Fibroblast of skin of abdomen (primary cell): ENCODE measurements at places on chromosomes 4 and X.

DNA sequence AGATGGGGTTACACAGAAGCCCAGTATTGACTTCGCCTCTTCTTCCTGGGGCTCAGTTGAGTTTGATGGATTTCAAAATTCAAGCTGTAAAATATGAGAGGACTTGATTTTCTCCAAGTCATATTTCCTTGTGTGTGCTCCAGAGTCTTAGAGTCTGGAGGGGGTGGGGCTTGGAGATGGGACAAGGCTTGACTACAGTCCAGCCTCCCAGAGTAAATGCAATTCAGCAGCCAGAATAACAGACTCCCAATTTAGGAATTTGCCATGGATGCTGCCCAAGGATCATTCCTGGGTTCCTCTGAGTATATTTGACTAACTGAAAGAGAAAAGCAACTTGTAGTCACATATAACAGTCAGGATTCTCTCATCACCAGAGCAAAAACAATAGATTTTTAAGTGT, 53.7 kb upstream of the RBPJ start:
- peak; percentile 28 for DNase-seq

GRCh38 chr4:143728166-143728565, 27.7 kb upstream of the FREM3 start:
- peak; percentile 17 for DNase-seq

DNA sequence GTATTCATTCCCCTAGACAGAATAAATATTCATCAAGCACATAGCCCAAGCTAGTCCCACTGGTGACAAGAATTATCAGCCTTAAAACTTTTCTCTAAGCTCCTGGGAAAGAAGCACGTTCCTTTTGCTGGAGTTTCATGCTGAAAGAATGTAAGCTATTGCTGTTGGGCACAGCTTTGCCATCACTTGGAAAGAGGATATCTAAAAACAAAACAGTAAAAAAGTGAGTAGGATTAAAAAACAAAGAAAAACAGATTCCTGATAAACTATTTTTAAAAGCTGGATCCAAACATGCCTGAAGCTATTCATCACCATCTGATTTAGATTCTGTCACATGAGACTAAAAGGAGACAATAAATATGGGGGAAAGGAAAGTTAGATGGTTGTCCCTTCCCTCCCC, 176.8 kb downstream of the SCFD2 start:
- peak; percentile 78 for DNase-seq

- DNase-seq, result no peak
These were observed 48.9 kb upstream of the TENM3 start for GRCh38 chr4:182194091-182194824.

- DNase-seq, result peak; percentile 26
These were observed 37.0 kb downstream of the GUCY1A1 start for GRCh38 chr4:155703486-155704247.

GRCh38 chr4:15649914-15650545, 5.1 kb downstream of the FBXL5 start:
- peak; percentile 46 for DNase-seq

- DNase-seq, result peak; percentile 40
These were observed 81.4 kb downstream of the CEP44 start for GRCh38 chr4:174365018-174365587.

DNA sequence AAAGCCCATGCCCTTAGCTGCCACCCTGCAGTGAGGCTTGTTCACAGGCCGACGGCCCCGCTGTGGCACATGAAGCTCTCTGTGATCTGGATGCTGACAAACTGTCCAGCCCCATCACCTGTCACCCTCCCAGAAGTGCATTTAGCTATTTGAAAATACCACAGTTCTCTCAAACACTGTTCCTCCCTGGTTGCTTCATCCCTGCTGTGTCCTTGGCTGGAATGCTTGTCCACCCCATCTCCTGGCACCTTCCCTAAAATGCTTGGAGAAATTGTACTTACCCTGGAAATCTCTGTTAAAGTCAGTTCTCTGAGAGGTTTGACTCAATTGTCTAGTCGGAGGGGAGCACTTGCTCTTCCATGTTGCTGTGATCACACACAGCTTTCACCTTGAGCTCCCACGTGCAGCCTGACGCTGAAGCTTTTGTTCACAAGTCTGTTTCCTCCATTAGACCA, 10.1 kb downstream of the SYNPO2 start:
- DNase-seq, result no peak

DNA sequence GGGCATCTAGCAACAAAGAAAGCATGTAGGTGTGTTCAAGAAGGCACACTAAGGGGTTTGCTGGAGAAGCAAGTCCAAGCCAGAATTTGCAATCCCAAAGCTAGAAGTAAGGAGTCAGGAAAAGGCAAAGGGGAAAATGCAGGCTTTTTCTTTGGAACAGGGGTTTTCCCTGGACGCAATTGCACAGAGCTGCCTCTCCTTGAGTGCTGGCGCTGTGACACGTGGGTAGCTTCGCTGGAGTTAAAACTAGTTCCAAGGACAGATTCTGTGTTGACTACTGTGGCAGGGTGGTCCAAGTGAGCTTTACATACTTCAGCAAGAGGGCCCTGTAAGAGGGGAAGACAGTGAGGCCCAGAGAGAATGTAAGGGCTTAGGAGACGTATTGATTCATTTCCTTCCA, 277.1 kb downstream of the ADGRA3 start:
- DNase-seq, result no peak

- DNase-seq, result no peak
These were observed at the start of gene PPP4R3C for GRCh38 chrX:27463187-27463586. PPP4R3C (minus strand) TSS chrX:27463341; CDS start chrX:27463296, 45 bp downstream.

DNA sequence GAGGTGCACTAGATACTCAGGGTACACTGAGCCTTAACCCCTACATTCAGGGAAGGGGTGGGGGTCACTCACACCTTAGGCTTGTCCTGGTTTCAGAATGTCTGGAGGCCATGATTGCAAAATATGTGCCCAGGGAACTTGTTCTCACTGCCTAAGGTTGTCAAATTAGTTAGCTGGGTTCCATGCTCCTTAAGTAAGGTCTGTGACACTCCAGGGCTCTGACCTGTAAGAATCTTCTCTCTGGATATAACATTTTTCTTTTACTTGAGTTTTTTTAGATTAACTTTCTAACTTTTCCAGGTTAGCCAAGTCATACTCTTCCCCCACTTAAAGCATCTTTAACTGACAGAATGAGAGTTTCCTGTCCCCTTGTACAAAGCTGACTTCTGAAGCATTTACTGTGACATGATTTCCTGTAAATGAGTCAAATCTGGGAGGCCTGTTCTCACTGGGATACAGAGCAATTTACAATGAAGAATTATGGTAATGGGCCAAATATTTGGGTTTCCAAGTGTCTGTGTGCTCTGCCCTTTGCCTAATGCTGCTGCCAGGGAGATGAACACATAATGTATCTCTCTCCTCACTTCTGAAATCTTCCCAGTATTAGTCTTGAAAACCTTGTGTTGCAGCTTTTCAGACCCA, 101.7 kb downstream of the GATB start:
- DNase-seq, result peak; percentile 72

DNA sequence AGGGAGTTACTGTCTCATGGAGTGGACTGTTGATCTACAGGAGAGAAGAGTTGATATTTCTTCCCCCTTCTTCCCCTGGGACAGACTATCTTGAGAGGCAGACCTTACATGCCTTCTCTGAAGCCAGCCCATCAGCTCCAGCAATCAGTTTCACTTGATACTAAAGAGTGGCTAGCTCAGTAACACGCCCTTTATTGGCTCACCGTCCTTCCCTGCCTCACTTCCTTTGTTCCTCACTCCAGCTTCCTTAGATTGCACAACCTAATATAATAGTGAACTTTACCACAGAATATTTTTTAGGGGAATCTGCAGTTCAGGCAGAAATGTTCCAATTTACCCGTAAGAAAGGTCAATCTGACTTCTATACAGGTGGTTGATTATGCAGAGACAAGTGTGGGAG, 128.1 kb upstream of the NDP start:
- no peak for DNase-seq

GRCh38 chr4:172055498-172055897, 242.3 kb downstream of the GALNTL6 start:
- no peak for DNase-seq

GRCh38 chr4:133597251-133597650, 448.2 kb downstream of the PCDH10 start:
- peak; percentile 10 for DNase-seq

- DNase-seq, result no peak
These were observed 389 bp upstream of the CCSER1 start for GRCh38 chr4:90126805-90127204.

- DNase-seq, result no peak
These were observed 84.5 kb downstream of the AASDH start for GRCh38 chr4:56302760-56303159.

GRCh38 chr4:53852343-53852742, 212.1 kb downstream of the CHIC2 start:
- peak; percentile 72 for DNase-seq

DNA sequence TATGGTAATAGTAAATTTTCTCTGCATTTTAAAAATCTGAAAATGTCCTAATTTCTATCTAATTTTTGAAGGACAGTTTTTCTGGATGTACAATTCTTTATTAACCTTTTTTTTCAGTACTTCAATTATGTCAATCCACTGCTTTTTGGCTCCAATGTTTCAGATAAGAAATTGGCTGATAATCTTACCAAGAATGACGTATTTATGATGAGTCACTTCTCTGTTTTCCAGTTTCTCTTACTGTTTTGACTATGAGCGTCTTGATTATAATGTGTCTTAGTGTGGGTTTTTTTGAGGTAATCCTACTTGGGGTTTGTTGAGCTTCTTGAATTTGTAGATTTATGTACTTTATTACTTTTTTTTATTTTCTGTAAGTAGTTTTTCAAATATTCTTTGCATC, 47.2 kb downstream of the UGT2B11 start:
- DNase-seq, result no peak

DNA sequence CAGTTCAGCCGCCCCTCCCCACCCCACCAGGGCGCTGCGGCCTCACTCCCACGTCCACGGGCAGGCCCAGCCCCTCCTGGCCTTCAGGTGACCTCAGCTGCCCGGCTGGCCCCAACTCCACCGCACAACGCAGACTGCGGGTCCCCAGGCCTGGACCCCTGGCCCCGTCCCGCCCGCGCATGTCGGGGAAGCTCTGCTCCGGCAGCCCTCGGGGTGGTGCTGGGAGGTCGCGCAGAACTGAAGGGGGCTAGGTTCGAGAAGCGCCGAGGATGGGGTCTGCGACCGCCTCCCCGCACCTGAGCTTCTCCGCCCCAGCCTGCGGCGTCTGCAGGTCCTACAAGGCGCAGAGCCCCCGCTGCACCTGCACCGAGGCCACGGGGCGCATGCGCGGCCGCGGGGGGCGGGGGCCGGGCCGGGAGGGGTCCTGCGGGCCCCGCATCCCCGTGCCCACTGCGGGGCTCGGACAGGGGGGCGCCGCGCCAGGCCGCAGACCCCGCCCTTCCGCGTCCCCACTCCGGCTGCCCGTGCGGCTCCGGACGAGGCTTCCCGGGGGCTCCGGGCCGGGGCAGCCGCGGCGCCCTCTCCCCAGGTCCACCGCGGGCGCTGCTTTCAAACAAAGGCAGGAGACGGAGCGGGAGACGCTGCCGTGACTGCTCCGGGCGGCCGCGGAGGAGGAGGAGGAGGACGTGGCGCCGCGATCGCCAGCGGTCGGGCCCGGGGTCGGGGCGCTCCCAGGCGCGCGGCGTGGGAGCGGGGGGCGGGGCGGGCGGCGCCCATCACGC, 672 bp upstream of the NAT8L start:
- no peak for DNase-seq

- peak; percentile 93 for DNase-seq
These were observed 49.2 kb upstream of the DDX53 start for GRCh38 chrX:22950269-22951266.

DNA sequence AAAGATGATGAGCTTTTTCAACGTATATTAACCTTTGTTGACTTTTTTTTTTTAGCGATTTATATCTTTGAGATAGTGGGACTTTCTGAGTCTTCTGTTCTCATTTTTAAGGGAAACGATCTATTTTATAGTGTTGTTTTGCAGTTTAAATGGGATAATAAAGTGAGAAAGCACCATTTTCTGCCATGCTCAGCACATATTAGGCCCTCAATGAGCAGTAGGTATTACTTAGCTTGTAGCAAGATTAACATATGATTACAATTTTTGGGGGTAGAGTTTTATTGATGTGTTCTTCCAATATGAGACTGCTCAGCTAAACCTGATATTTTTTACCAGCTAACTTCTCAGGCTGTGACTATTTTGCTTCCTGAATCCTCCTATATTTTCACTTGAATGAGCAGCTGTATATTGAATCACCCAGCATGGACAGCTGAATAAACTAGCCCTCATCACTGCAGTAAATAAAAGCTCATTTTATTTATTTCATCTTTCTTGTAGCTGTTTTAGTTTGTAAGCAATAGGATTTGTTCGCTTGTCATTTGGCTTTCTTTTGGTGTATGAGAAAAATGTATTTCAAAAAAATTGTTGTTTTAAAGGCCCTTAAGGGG, 43.7 kb downstream of the UGT8 start:
- DNase-seq, result no peak

DNA sequence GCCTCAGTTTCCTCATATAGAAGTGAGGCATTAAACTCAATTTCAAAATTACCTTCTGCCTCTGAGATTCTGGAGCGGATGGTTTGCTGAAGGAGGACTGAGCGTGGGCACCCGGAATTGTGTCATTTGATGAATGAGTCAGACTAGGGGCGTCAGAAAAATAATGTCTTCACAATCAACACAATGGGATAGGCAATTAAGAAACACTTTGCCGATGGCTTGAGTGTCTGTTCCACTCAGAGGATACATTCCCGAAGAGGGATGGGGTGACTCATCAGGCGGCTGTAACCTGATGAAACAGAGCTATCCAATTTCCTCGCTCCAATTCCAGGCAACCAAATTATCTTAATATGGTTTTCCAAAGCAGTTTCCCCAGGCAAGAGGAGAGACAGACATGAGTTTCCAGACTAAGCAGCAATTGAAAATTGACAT, 1.2 kb upstream of the CHRNA9 start:
- DNase-seq, result peak; percentile 93

GRCh38 chr4:137310593-137311490, 221.5 kb downstream of the PCDH18 start:
- DNase-seq, result peak; percentile 92

DNA sequence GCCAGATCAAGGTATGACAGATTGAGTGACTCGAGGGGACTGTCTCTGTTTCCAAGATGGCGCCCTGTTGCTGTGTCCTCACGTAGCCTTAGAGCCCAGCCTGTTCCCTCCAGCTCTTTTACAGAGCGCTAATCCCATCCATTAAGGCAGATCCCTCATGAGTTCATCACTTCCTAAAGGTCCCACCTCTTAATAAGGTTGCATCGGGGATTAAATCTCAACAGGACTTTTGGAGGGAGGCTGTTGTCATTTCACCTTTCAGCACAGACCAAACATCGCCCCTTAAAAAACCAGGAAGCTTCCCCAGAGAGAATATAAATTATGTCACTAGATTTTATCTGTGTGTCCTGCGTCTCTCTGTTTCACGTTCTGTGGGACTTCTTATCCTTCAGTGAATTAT, 32.6 kb upstream of the DHRSX start:
- DNase-seq, result no peak

DNA sequence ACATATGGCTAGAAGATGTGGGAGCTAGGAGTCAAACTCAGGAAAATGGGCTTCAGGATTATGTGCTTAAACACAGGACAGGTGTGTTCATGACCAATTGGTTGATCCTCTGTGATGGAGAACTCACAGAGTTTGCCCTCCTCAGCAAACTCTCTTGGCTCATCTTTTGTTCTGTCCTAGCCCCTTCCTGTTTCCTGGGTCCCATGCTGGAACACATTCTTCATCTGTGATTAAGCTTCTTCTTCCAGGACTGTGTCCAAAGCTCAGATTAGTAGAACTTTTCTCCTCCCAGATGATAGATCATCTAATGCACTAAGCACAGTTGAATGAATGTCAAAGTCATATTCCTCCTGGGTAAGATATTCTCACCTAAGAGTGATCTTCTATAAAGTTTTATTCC, 38.8 kb upstream of the TCEANC start:
- no peak for DNase-seq

- DNase-seq, result no peak
These were observed 292.5 kb downstream of the USP46 start for GRCh38 chr4:52366621-52367020.
